Ureter (tissue), 1 donor: ENCODE measurements at places on chromosomes 6 and 20. TPM values are rescaled to one million over a fixed set of nuclear protein-coding genes. Genes with fewer than 3 reads are reported as not detected.

GRCh38 chr6:124777863-124778262 lies 184.4 kb upstream of the RNF217 start:
- no peak for DNase-seq

GRCh38 chr6:17156966-17157365 lies 55.1 kb downstream of the STMND1 start:
- no peak for DNase-seq

- no peak for DNase-seq
These were observed 8.5 kb downstream of the PYGB start for GRCh38 chr20:25256226-25256859.

DNA sequence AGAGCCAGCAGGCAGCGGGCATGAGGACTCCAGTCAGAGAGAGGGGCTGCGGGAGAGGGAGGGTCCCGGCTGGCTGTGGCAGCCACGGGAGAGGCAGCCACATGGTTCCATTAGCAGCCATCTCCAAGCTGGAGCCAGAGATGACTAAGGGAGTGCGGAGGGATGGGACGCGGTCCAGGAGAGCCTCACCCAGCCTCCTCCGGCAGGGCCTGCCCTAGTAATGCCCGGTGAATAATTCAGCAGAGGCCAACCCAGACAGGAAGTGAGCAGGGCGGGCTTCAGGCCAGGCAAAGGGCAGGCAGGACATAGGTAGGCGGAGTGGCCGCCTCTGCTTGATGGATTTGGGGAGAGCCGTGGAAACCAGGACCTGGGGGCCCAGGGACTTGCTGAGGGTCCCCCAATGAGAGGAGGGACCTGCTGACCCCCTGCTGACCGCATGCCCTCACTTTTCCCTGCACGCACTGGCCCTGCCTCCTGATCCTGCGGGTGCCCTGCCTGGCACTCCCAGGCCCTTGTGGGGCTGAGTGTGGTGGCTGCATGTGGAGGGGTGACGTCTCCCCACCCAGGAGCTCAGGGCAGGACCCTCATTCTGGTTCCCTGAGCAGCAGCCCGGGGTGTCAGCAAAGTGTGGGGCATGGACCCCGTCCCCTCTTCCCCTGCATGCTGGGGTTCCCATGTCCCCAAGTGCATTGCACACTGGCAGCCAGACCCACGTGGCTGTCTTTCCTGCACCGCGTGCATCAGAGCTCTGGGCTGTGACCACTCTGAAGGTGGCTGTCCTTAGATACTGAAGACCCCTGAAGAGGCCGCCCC lies 51.8 kb upstream of the SLCO4A1 start:
- peak; percentile 59 for DNase-seq

DNA sequence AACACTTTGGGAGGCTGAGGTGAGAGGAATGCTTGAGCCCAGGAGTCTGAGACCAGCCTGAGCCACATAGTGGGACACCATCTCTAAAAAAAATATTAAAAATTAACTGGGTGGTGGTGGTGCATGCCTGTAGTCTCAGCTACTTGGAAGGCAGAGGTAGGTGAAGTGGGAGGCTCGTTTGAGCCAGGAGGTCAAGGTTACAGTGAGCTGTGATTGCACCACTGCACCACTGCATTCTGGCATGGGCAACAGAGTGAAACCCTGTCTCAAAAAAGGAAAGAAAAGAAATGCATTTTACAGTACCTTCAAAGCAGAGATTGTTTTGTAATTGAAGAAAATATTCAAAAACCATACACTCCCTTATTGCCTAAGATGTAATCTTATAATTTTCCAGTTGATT lies 6.5 kb downstream of the OCSTAMP start:
- no peak for DNase-seq

DNA sequence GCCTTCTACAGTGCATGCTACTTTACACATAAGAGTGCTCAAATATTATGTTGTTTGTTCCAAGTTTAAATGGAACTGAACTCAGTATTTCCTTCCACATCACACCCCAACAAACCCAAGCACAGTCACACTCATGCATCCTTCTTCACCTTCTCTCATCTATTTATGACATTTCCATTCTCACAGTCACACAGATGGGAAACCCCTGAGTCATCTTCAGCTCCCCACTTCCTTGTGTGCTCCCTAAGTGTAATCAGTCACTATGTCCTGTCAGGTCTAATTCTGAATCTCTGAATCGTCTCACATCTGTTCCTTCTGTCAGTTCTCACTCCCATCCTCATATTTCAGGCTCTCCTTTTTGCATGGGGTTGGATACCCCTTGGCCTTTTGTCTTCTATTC lies 96.0 kb downstream of the RIMS1 start:
- no peak for DNase-seq

DNA sequence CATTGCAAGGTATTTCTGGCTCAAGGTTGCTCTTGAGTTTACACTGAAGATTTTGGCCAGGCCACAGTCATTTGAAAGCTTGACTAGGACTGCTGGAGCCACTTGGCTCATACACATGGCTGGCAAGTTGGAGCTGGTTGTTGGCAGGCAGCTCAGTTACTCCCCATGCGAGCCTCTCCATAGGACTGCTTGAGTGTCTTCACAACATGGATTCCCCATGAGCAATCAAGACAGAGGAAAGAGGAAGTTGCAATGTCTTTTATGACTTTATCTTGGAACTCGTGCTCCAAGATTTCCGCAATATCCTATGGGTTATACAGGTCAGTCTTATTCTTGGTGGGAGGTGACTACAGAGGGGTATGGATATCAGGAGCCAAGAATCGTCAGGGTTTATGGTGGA lies 1.4 kb upstream of the MANBAL start:
- no peak for DNase-seq

DNA sequence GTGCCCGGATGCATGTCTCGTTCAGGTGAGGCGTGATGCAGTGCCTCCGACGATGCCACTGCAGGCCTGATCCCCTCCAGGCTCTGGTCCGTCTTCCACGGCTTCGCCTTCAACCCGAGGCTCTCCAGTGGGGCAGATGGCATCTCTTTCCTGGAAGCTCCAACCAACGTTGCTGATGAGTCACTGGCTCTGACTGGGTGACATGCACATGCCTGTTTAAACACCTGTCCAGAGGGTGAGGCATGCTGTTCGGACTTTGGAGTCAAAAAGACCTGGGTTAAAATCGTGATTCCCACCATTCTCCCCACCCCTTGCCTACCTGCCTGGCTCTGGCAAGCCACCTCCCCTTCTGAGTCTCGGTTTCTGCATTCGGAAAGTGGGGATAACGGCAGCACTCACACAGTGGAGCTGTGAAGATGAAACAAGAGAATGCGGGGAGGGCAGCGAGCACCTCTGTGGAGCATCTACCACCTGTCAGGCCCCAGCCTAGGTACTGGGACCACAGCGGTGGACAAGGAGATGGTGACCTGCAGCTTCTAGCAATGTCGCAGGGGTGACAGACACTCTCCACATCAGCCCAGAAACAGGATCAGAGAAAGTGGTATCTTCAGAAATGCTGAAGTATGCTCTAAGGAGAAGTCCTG lies 8.5 kb upstream of the EDN3 start:
- no peak for DNase-seq

DNA sequence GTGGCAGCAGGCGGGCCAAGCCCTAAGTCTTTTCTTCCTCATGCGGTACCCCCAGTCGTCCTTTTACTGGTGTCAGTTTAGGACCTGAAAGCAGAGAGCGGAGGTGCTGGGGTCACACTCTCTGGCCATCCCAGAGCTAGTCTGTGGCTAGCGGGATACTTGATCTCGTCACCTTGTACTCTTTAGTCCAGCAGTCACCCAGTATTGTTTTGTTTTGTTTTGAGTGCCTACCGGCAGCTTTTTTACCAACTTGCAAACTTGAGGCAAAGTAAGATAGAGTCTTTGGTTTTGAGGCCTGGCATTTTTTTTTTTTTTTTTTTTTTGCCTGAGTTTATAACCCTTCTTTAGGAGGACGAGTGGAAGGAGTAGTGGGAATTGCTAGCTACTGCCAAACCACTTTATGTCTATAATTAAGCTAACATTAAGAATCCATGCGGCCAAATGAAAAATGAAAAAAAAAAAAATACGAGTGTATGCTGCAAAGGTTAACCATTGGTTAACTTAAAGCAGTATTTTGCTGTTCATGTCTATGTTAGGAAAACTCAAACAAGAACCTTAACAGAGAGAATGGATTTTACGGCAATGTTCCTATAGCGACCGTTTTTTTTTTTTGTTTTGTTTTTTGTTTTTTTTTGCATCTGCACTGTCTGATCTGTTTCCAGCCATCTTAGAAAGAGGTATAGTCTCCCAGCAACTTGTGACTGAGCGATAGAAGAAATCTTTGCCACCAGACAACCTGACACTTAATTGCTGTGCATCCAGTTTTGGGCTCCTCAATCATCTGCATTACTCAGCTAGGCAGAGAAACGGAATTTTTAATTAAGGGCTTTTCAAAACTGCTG lies 56.9 kb downstream of the FAM217A start:
- no peak for DNase-seq

DNA sequence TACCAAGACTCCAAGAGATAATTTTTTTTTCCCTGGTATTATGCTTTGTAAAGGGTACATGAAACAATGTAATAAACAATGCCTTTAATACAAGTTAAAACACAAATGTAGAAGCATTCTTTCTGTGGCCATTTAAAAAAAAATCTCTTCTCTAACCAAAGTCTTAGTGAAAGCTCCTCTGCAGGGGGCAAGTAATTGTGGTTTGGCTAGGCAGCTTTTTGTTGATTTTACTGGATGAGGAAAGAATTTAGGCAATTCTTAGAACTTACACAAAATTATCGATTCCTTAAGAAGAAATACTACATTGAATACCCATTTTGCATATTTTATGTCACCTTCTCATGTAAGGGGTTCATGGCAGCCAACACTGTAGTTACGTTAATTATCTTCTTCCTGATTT lies 12.4 kb downstream of the TFB1M start:
- no peak for DNase-seq

DNA sequence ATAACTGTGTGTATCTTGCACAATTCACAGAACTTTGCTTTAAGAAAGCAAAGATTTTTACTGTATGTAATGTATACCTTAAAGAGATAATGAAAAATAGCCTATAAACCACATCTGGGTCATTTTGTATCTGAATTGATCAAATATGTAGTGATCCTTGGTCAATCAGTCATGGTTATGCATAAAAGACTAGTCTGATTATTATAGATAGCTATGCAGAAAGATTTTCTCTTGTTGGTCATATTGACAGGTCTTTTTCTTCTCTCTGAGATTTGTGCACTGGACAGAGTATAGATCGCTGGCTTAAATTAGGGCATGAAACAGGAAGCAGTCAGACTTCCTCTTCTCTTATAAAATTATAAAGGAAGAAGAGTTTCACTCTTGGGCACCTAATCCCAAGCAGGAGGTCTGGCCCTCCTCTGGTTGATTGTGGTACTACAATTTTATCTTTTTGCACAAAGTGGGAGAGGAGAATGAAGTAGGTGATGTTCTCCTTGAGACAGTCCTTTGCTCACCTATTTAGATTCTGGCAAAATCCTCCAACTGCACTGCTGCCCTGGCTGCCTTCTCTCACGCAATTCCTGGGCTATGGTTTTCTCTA lies 380.9 kb upstream of the RGS17 start:
- DNase-seq: no peak

- DNase-seq: no peak
These were observed 45.5 kb upstream of the SRF start for GRCh38 chr6:43125555-43125954.

- DNase-seq: no peak
These were observed 44.1 kb downstream of the MAK start for GRCh38 chr6:10794239-10794638.

GRCh38 chr6:128655978-128656498 lies 135.6 kb upstream of the PTPRK start:
- DNase-seq: no peak

GRCh38 chr6:145539831-145540230 lies 195.5 kb downstream of the EPM2A start:
- DNase-seq: no peak

DNA sequence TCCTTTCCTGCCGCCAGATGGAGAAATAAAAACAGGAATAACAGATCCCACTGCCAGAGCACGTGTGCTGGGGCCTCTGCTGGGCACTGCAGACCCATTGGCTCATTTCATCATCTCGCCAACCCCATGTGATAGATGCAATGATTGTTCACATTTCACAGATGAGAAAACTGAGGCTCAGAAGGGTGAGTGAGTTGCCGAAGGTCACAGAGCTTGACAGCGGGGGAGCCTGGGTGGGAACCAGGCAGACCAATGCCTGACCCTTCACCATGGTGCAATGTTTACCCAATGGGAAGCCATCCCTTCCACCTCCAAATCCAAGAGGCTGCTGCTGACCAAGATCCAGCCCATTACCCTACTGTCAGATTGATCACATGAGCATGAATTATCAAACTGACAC lies 105.1 kb downstream of the JPH2 start:
- peak; percentile 30 for DNase-seq

- no peak for DNase-seq
These were observed 6.7 kb downstream of the TOX2 start for GRCh38 chr20:43921227-43921780.

DNA sequence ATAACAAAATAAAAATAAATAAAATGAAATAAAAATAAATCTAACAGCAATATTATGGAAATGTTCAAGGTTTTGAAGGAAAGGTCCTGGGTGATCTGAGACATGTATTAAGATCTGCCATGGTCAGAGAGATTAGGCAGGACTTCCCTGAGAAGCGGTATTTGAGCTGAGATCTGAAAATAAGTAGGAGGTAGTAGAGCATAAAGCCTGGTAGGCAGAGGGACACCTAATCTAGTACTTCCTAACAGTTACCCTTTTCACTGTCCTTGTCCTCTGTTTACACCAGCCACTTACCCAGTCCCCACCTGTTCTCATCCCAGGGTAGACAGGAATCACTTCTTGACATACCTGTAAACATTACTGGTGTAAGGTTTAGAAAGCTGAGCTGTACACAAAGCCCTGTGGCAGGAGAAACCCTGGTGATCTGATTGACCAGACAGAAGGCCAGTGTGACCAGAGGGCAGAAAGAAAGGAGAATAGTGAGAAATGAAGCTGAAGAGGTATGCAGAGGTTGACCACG lies 8.3 kb upstream of the ZNF318 start:
- no peak for DNase-seq

- no peak for DNase-seq
These were observed 125.7 kb upstream of the BTBD3 start for GRCh38 chr20:11791835-11792567.

DNA sequence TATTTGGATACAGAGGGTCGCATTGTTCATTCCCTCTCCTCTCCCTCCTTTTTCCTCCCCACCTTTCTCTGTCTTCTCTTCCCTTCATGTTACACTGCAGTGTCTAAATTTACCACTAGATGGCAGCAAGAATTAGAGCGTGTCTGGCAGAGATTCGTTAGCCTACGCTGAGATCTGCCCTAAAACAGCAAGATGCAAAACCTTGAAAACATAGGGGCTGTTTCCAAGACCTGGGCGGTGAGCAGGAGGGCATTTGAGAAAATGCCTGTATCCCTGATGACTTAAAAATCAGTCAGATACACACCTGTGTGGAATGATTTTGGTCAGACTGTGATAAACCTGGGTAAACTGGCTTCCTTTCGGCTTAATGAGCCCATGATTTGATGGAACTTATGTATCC lies 101.5 kb upstream of the ISM1 start:
- peak; percentile 58 for DNase-seq

Gene LGSN
- not detected for total RNA-seq

Gene PRKN
- 12.1 TPM for total RNA-seq

Gene COL11A2
- 0.96 TPM for total RNA-seq

Gene LY86
- 1.8 TPM for total RNA-seq

Gene AURKA
- total RNA-seq: 1.6 TPM

Gene BTN1A1
- not detected for total RNA-seq

Gene MAPK14
- total RNA-seq: 56.0 TPM

Gene GTSF1L
- total RNA-seq: not detected

Gene CITED2
- total RNA-seq: 67.0 TPM

Gene RAET1L
- total RNA-seq: not detected

Gene TFAP2C
- 12.5 TPM for total RNA-seq

Gene CST2
- not detected for total RNA-seq

Gene GRM1
- total RNA-seq: not detected

Gene ITPA
- 69.7 TPM for total RNA-seq

Gene SYCP2L
- total RNA-seq: 0.26 TPM

Gene SLC32A1
- not detected for total RNA-seq
